CD8-positive, alpha-beta memory T cell (primary cell): ENCODE measurements at places on chromosomes 5 and 9. TPM values are rescaled to one million over a fixed set of nuclear protein-coding genes. Genes with fewer than 3 reads are reported as not detected.

Gene MSX2
- not detected for total RNA-seq

Gene KIF4B
- total RNA-seq: 0.09 TPM

- H3K4me1 ChIP-seq: peaks cover 24% of the 10 kb centered on the region
- no peaks in the 10 kb centered on the region for H3K27me3 ChIP-seq
- H3K4me3 ChIP-seq: no peak overlapping the region
- no peak for DNase-seq
- H3K27ac ChIP-seq: no peak overlapping the region
- H3K36me3 ChIP-seq: no peaks in the 10 kb centered on the region
Measured at GRCh38 chr5:171978519-171978918, 27.9 kb downstream of the FBXW11 start.

DNA sequence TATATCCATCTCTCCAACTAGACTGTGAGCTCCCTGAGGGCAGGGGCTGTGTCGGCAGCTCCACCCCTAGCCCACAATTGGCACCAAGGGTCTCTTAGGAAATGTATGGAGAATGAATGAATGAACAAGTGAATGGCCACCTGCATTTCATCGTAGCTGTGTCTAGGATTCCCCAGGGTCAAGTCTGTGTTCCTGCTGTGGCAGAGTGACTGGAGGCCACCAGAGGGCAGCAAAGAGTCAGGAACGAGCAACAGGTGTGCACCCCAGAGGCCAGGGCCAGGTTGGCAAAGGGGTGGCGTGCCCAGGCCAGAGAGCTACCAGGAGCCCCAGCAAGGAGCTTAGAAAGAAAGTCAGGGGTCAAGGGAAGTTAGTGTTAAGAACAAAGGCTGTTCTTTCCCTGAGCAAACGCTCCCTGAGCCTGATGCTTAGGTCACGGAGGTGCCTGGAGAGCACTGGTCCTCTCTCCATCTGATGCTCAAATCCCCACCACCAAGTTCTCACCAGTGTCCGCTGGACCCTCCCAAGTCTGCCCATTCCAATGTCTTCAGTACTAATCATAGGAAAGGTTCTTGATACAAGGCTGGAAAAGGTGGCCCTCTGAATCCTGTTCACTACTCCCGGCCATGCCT lies 160.7 kb downstream of the PAX5 start:
- H3K27me3 ChIP-seq: no peaks in the 10 kb centered on the region
- peak; percentile 47 for DNase-seq
- H3K27ac ChIP-seq: no peak overlapping the region
- no peak overlapping the region for H3K4me3 ChIP-seq
- H3K4me1 ChIP-seq: no peaks in the 10 kb centered on the region
- H3K36me3 ChIP-seq: no peaks in the 10 kb centered on the region

DNA sequence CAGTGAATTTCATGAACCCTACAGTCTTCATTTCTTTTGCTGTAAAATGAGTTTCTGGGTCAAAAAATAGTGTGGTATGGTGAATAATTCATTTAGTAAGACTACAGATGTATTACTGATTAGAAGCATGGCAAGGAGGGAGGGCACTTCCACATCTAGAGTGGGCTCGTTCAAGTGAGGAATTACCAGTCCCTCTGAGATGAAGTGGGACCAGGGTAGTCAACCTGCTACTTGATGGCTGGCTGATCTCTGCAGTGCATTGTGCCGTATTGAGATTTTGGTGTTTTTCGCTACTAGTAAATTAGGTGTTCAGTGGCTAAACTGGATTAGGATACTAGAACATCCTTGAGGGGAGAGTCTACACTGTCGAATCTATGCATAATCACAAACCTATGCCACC lies 10.8 kb downstream of the CDC37L1 start:
- H3K4me3 ChIP-seq: no peak overlapping the region
- H3K27me3 ChIP-seq: no peaks in the 10 kb centered on the region
- no peak for DNase-seq

DNA sequence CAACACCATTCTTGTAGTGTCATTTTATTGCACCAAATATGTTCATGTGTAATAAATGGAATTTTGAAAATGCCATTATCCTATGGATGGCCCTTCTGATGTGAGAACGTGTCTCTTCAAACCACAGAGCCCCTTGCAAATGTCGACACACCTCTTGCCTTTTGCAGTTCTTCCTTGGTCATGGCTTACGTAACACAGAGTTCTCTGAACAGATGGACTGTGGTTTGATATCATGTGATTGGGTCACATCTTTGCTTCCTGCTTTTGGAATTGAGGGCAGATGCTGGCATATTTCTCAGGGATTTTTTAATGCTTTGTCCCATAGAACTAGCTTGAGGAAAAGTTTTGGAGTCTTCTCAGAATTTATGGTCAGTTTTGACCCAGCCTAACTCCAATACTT lies 4.6 kb downstream of the TGFBR1 start:
- DNase-seq: no peak
- H3K27ac ChIP-seq: no peak overlapping the region
- H3K4me1 ChIP-seq: peaks cover 83% of the 10 kb centered on the region
- no peaks in the 10 kb centered on the region for H3K27me3 ChIP-seq
- H3K36me3 ChIP-seq: no peaks in the 10 kb centered on the region
- H3K4me3 ChIP-seq: no peak overlapping the region
